GF-D8 (cell line): ENCODE measurements at places on chromosomes 2 and 18.

- no peak for DNase-seq
These were observed 366.4 kb upstream of the FSIP2 start for GRCh38 chr2:185372188-185372587.

DNA sequence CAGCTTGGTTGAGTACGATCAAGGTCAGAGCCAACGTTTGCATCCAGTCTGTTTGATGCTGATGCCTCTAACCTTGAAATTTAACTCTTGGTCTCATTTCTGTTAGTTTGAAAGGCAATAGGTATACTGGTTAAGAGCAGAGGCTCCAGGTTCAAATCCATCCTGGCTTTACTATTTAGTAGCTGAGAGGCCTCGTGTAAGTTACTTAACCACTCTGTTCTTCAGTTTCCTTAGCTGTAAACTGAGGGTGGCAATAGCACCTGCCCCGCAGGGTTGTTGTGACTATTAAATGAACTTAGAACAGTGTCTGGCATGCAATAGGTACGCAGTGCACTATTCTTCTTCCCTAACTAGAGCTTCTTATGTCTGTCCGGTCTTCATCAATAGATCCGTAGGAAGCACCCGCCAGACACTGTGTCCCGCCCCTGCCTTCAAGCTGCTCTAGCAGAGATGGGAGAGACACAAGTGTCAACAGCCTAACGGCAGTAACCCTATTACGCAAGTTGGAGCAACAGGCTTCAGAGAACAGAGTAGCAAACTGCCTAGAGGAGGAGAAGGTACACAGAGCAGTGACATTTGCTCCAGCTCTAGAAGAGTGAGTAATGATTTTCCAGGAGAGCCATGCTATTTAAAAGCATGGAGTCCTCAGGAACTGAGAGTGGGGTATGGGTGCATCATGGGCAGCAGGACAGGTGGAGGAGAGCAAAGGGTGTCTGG lies 62.7 kb upstream of the ST3GAL5 start:
- DNase-seq, result no peak

GRCh38 chr18:57759650-57760049 lies 43.5 kb downstream of the ATP8B1 start:
- DNase-seq, result no peak

DNA sequence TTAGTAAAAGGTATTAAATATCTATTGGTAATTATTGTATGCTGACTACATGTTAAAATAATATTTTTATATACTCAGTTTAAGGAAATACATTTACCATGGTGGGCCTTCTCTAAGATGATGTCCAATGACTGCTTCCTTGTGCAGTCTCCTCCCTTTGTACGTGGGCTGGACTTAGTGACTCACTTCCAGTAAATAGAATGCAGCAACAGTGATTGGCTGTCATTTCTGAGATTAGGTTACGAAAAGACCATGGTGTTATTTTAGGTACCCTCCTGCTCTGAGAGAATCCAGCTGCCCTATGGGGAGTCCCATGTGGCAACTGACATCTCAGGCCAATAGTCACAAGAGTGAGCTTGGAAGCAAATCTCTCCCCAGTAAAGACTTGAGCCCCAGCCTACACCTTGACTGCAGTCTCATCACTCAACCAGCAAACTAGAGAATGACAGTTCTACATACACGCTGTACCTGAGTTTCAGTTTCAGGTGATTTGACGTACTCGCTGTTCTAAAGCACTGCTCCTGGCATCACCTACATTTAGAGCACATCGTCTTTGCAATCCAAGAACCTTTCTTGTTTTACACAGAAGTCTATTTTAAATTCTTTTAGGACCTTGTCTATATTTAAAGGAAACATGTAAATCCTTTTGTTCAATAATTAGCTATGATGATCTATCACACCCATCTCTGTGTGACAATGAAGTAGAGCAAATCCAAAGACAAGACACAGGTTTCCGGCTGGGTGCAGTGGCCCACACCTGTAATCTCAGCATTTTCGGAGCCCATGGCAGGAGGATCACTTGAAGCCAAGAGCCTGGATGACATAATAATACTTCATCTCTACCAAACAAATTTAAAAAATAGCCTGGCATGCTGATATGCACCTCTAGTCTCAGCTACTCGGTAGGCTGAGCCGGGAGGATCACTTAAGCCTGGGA lies 87.2 kb downstream of the COBLL1 start:
- no peak for DNase-seq

DNA sequence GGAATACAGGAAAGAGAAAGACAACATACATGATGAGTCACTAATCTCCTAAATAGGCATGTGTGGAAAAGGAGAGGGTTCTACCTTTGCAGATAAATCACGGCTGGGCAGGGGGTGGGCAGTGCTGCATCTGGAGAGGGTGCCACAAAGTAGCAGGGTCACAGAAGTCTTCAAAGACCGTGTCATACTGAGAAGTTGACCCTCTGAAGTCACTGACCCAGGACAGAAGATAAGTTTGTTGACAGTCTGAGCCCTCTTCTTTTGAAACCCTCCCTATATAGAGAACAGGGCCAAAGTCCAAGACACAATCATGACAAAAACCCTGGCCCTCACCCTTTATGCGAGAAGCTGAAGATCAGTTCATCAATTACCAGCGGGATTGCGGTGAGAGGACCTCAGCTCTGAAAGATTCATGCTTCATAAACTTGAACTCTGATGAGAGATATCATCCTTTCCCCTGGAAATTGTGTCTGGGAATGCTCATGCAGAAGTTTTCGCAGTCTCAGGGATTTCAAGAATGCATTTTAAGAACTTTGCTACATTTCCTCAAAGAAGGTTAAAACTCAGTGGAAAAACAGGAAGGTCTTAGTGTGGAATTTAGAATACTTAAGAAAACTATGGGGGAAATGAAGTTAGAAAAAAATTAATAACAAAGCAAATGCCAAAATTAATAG lies 129.5 kb downstream of the FAM124B start:
- no peak for DNase-seq

DNA sequence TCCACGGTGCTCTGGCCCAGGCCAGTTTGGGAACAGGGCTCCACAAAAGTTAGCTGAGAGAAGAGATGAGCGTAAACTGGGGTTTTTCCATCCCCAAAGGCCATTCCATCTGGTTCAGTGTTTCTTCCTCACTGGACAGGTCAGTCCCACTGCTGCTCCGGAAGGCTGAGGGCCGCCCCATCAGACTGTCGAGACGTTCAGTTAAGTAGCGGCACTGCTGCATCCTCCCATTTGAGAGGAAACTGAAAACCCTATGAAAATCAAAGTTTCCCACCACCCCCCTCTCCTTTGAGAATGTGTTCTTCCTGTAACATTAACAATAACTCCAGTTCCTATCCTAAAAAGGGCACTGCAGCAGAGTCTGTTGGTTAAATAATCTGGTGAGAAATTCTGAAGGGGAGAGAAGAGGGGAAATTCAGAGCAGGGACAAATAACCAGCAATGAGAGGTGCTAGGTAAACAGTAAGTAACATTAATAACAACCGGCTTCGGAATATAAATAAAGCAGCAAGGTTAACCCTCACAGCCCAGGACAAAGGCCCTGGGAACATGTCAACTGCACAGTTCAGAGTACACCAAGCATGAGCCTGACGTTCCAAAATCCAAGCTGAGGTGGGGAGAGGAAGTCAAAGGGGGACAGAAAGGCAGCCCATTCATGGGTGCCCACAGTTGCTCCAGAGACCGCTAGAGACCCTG lies 55.4 kb downstream of the UXS1 start:
- no peak for DNase-seq

DNA sequence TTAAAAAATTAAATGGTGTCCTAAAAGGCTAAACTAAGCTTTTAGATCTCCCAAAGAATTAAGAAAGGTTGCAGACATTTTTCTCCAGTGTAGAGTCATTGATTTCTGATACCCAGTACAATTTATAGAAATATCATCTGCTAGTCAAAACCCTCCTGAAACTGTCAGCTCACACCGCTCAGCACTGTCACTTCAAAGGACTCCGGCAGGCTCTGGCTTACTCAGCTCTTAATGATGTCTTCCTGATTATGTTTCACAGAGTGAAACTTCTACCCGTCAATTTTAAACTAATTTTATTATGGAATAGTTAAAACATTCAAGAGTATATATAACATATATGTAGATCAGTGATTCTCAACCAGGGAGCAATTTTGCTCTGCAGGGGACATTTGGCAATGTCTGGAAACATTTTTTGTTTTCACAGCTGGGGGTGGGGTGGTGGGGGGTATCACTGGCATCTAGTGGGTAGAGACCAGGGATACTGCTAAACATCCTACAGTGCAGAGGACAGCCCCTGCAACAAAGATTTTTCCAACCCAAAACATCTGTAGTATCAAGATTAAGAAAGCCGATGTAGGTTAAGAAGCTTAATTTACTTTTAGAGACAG lies 31.6 kb downstream of the CDK15 start:
- no peak for DNase-seq
